ENCODE measurements at places on chromosomes 4 and X.
A peak's percentile ranks its signal among the peaks of the same experiment; 100 is the strongest.

GRCh38 chrX:40188573-40189417, 91.0 kb upstream of the BCOR start:
- peak; percentile 31 for DNase-seq

DNA sequence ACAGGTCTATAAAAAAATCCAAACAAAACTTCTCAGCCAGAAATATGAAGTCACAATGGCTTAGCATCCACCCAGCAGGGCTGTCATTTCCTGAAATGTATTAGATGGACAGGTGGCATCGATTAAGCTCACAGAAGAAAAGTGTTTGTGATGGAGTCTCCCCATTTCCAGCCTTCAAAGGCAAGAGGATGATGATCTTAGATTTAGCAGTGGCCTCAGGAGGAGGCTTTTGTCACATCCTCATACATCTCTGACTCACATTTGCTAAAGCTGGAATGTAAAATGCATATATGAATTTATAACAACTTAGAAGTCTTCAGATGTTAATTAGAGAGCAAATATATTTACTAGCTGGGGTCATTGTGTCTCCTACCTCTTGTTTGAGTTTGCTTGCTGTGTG, 441.9 kb downstream of the SPRY1 start:
- DNase-seq, result no peak

- no peak for DNase-seq
Measured at GRCh38 chrX:129704491-129704890, 34.3 kb upstream of the XPNPEP2 start.

GRCh38 chr4:25020236-25020635, 10.5 kb downstream of the LGI2 start:
- DNase-seq, result no peak

- peak; percentile 52 for DNase-seq
Measured at GRCh38 chr4:53532521-53532920, 58.8 kb downstream of the LNX1 start.

- DNase-seq, result peak; percentile 76
Measured at GRCh38 chr4:145887241-145887991, 51.2 kb downstream of the ZNF827 start.

DNA sequence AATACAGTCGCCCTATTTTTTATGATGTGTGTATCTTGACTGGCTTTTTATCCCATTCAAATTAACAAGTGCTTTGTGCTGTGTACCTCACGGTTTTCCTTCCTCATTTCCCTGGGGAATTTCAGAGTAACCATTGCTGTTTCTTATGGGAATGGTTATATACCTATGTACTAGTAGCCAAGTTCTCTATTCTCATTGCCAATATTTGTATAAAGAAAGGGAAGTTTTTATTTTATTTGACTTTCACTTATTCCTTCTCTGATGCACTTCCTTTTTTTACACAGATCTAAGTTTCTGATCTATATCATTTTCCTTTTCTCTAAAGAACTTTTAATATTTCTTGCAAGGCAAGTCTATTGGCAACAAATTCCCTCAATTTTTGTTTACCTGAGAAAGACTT, 181.3 kb downstream of the SOWAHB start:
- DNase-seq, result no peak

- DNase-seq, result no peak
Measured at GRCh38 chrX:2631743-2632532, 59.2 kb upstream of the CD99 start.

DNA sequence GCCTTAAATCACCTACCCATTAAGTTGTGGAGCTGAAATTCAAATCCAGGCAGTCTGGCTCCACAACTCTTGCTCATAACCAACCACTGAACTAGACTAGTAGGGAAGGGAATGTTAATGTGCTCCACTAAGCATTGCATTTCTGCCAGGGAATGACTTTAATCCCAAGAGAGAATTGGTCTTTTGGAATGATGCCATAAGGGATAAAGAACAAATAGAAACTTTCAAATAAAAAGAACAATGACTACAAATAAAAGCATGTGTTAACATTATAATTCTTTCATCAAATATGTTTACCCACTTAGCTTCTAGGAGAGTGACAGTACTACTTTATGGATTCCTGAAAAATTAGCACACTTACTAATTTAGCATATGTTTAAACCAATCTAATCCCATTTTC, 905.9 kb downstream of the CENPC start:
- peak; percentile 2 for DNase-seq

- peak; percentile 80 for DNase-seq
Measured at GRCh38 chr4:985123-985830, 1.6 kb upstream of the IDUA start.

DNA sequence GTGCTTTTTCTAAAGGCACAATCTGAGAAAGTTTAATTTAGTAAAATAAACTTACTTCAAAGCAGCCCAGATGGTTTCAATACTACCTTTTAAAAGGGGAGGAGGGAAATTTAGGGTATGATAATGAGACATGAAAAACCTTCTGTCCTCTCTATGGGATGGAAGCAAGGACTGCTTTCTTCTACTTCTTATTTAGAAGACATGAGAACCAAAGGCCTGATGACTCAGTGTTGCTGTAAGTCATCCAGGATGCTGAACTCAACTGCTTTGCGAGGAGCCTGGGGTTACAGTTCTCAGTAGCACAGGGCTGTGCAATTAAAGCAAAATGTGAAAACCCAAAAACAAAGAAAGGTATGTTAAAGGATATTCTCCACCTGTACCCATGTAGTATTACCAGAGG, 140.8 kb upstream of the EDNRA start:
- peak; percentile 62 for DNase-seq

DNA sequence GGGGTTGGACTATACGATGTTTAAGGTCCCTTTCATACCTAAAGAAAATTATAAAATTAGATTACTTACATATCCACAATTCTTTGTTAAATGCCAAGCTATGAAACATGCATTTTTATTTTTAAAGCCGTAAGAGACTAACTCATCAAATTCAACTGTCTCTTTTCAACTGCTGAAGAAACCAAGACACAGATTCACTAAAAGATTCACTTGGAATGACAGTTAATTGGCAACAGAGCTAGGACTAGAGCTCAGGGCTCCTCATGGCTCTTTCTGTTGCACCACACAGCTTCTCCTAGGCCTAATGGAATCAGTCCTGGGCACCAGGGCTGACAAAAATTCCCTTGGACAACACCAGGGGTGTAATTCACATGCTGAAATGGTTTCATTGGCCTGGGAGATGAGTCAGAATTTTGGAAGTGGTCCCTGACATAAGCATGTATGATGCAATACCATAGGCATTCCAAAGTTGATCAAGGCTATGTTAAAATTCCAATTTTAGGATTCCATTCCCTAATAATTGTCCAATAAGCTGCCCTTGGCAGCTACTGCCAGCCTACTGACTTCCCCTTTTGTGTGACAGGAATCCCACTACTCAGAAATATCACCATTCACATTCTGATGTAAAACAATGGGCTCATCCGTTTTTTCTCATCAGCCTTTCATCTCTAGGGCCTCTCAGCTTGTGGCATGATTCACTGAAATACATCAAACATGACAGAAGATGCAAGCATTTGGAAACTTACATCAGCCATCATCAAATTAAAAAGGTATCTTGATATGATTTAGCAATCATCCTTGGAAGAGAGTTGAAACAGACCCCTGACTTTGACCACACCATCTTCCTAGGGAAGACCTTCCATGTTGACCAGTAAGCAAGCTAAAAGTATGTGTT, 54.2 kb downstream of the PLAC1 start:
- DNase-seq, result peak; percentile 73

DNA sequence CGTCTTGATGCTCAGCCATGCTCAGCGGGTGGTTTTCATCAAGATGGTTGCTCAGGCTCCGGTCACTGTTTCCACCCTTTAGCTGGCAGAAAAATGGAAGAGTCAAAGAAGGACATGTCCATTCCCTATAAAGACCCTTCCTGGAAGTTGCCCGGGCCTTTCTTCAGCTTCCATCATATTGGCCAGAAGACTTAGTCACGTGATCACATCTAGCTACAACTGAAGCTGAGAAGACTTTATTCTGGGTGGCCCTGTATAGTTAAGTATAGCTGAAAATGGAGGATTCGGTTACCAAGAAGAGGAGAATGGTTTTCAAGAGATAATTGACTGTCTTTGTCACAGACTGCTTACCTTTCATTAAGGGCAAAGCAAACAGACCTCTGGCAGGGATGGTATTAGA, 296.7 kb upstream of the CASK start:
- DNase-seq, result no peak

- no peak for DNase-seq
Measured at GRCh38 chr4:49036528-49036927, 50.5 kb downstream of the CWH43 start.

DNA sequence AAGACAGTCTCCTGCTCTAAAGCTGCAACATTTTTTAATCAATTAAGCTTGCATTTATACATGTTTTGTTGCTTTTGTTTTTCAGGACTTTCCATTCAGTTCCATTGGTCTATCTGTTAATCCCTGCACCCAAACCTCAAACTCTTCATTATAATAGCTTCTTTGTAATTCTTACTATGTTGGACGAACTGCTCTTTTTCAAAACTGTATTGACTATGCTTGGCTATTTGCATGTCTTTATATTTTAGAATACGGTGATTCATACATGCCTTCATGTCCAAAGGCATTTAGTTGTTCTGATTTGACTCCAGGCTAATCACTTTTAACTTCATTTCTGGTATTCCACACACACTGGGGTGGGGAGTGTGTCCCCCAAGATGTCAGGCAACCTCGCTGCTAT, 14.1 kb downstream of the MAGEC1 start:
- DNase-seq, result no peak

- DNase-seq, result no peak
Measured at GRCh38 chr4:157447195-157447594, 226.7 kb downstream of the GRIA2 start.

GRCh38 chrX:37995428-37995827, 10.9 kb upstream of the SYTL5 start:
- no peak for DNase-seq

DNA sequence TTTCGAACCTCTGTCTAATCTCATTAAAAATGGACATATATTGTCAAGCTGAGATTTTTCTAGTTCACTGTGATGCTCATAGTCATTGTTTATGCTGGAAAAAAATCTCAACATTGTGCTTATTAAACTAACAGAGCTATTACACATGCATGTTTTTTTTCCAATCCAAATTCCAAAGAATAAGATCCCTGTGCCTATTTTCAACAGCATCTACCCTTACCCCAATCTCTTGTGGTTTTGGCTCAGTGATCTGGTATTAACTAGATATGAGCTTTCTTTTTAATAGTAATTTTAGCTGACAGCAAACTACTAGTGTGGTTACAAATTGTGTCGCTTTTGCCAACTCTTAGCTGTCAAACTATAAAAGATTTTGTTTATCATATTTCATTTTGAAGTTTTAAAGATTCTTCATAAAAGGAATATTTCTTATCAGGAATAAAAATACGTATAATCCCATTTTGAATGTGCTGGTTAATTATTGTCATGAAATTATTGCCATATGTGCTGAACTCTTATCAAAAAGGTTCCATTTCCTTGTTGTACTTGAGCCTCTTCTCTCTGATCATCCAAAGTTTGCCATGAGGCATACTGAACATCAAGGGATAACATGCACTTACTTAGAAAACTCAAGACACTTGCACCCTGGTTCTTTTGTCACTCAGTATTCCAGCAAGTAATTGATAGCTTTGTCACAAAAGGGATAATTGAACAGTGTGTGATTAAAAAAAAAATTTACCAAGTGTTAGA, 241.2 kb downstream of the ARHGAP24 start:
- no peak for DNase-seq

DNA sequence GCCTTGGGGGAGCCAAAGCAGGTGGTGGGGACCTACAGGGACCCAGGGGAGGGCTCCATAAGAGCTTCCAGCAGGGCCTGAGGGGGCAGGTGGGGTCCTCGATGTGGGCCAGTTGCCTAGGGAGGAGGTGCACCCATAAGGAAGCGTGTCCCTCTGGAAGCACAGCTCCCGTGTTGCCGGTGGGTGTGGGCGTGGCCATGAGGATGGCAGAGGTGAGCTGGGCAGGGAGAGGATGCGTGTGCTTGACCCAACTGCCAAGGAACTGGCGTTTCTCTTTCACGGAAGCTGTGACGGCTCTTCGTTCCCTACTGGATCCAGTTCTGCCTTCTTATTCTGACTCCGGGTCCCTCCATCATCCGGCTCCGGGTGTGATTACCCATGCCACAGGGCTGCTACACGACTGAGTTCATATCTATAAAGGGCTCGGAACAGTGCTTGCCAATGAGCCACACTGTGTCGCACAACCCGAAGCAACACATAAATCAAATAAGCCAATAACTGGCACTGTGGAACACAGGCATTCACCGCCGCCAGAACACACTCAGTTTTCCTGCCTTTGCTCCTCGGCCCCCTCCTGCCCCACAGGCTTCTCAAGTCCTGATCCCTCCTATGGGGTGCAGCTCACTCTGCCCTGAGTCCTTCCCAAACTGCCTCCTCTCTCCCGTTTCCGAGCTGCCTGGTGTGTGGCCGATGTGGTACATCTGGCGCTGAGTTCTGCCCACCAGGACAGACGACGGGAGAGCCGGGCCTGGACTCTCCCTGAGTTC, 35.5 kb downstream of the RNF212 start:
- DNase-seq, result no peak

DNA sequence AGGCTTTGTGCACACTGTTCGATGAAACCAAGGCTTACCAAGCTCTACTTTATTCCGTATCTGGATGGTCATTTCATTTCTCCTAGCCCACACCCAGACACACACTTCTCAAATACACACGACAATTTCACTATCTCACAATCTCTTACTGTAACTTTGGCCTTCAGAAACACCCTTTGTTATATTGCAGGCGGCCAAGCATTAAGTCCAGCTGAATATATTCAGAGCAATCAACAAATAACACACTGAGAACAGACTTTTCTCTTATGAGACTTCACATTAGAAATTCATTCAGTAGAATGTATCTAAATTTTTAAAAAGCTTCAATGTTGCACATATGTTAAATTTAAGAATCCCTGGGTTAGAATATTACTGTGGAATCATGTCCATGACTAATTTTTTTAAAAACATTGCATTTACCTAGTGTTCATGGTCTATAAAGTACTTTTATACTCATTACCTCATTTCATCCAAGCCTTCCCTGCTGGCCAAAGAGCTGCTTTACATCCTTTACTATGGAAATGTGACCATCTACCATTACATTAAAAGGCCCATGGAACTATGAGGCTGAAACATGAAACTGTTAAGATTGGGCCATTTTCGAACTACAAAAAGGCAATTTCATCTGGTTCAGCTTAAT, 10.5 kb upstream of the MAGEB17 start:
- no peak for DNase-seq

- DNase-seq, result no peak
Measured at GRCh38 chr4:98199247-98199646, 56.0 kb upstream of the STPG2 start.
